Stimulated activated memory B cell treated with anti-CD40 and anti-IgM and Interleukin-4, amounts not matched to agents 10 μg/mL and 1 μg/mL and 100 μg/mL, for 72 hours (primary cell): ENCODE measurements at places on chromosomes 2 and 18.

DNA sequence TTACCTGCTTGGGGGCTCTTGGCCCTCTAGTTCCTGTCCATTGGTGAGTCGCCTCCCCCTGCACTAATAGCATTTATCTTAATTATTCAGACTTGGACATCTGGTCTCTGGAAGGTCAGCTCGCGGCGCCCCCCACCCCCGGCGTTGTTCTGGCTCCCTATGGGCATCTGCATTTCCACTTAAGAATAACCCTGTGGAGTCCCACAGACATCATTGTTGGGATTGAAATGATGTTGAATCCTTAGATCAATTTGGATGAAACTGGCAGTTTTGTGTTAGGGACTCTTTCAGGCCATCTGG lies 313.8 kb upstream of the HS6ST1 start:
- ATAC-seq = no peak

GRCh38 chr2:180010701-180011100 lies 3.6 kb upstream of the CWC22 start:
- ATAC-seq = no peak

DNA sequence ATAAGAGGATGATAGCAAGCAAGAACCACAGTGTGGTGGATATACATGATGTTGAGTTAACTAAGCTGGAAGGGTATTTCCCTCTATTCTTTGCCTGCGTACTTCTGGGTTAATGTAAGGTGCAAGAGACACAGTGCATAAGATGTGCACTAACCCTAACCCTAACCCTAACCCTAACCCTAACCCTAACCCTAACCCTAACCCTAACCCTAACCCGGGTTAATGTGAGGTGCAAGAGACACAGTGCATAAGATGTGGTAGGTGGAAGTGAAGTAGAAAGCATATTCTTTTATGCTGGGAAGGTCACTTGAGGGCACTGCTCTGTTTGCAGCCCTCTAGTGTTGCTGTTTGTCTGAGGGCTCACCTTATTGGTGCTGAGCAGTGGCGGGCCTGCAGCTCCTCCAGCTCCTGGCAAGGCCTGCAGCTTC lies 181.5 kb upstream of the ITGA4 start:
- no peak for ATAC-seq

DNA sequence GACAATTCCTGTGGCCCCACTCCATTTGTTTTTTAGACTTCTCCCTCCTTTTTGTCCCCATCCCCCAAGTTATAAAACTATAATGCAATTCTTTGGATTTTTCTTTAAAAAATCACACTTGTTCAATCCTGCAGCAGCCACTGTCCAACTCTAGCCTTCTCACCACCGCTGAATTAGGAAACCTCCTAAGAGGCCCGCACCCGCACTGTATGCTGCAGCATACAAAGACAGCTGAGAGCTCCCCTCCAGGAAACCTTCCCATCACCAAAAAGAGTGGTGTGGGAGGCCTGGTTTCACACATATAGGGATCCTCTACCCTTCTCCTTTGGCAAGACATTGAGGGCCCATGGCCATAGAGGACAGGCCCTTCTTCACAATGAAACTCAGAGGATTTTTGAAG lies 2.9 kb downstream of the PCGF1 start:
- ATAC-seq = no peak

DNA sequence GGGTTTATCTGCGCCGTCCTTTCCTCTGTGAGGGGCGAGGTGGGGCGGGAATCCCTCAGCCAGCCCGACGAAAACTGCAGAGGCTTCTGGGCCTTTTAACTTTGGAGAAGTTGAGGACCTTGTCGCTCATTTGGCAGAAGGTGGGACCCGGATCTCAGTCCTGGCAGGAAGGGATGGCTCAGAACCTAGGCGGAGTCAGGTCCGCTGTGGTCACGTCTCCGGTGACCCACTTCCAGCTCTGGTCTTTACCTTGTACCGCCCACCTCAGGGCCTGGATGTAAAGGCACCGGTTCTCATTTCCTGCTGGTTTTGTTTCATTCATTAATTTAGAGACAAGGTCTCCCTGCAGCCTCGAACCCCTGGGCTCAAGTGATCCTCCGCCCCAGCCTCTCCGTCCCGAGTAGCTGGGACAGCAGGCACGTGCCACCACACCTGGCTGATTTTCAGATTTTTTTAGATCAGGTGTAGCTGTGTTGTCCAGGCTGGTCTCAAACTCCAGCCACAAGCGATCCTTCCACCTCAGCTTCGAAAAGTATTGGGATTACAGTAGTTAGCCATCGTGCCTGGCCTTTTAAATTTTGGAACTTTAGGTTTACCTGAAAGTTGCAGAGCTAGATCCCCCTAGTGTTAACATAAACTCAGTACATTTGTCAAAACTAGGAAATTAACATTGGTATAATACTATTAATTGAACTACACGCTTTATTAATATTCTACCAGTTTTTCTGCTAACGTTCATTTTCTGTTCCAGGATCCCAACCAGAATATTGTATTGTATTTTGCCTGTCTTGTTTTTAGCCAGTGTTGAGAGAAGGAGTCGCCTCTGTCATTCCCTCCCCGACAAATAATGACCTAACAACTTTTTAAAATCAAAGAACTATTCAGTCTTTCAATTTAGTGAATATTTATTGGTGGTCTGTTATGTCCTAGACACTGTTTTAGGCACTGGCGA lies 852 bp downstream of the POLI start:
- ATAC-seq = peak; percentile 79
